ENCODE measurements at places on chromosomes 4 and X. TPM values are rescaled to one million over a fixed set of nuclear protein-coding genes. Genes with fewer than 3 reads are reported as not detected.

The PLA2G12A gene
- 7.9 TPM for polyA plus RNA-seq

The PDGFRA gene
- 28.6 TPM for polyA plus RNA-seq

The CLDN22 gene
- polyA plus RNA-seq: not detected

The USP17L20 gene
- not detected for polyA plus RNA-seq

The DDIT4L gene
- 2.1 TPM for polyA plus RNA-seq

The RNF212 gene
- 7.0 TPM for polyA plus RNA-seq

The TCEAL6 gene
- polyA plus RNA-seq: not detected

The GAGE2A gene
- not detected for polyA plus RNA-seq

The LONRF3 gene
- polyA plus RNA-seq: 0.07 TPM

The SSX4 gene
- not detected for polyA plus RNA-seq

The CT45A8 gene
- polyA plus RNA-seq: not detected

The TNMD gene
- polyA plus RNA-seq: not detected

The FGFBP1 gene
- polyA plus RNA-seq: 0.11 TPM

- DNase-seq: no peak
Measured at GRCh38 chr4:118346495-118346894, 6.3 kb downstream of the PRSS12 start.

DNA sequence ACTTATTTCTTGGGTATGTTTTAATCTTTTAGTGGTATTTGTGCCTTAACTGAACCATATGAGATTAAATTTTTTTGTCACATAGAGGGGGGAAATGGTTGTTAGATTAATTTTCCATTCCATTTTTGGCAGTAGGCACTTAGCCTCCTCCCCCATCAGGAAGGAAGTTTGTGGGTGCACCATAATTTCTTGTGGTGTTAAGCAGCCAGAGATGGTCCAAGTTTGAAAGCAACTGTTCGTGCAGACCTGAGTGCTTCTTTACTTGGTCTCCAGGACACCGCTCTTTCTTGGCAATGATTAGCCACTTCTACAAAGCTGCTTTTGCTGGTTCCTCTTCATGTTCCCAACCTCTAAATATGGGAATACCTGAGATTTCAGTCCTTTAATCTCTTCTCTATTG lies 92.7 kb upstream of the RPL34 start:
- DNase-seq: no peak

DNA sequence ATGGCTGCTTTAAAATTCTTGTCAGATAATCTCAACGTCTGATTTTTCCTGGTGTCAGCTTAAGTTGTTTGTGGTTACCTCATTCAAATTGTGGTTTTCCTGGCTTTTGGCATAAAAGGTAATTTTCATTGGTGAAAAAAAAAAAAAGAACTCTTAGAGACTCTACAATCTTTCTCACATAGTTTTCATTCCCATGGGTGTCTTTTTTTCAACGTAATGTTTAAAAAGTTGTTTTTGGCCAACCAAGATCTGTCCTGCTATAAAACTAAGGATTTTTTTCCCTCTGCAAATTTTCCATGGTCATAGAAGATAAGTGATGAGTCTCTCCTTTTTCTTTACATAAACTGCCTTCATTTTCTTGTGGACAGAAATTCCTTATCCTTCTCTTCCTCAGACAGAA lies 28.9 kb upstream of the RPS6KA6 start:
- no peak for DNase-seq

- no peak for DNase-seq
Measured at GRCh38 chr4:2666722-2667247, 89.4 kb downstream of the TNIP2 start.

- no peak for DNase-seq
Measured at GRCh38 chrX:55783723-55784122, 66.2 kb downstream of the RRAGB start.

DNA sequence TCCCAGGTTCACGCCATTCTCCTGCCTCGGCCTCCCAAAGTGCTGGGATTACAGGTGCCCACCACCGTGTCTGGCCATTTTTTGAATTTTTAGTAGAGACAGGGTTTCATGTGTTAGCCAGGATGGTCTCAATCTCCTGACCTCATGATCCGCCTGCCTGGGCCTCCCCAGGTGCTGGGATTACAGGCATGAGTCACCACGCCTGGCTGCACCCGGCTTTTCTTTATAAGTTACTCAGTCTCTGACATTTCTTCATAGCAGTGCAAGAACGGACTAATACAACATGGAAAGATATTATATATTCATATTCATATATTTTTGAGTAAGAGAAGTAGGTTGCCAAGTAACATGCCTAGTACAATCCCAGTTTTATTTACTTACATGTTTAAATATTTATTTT lies 22.9 kb downstream of the SHROOM3 start:
- no peak for DNase-seq

GRCh38 chrX:10121787-10122186 lies 35.0 kb upstream of the CLCN4 start:
- DNase-seq: no peak

GRCh38 chr4:139171876-139172691 lies 4.9 kb downstream of the ELF2 start:
- no peak for DNase-seq

- no peak for DNase-seq
Measured at GRCh38 chrX:5057786-5058185, 1170.9 kb downstream of the NLGN4X start.

- DNase-seq: no peak
Measured at GRCh38 chr4:8107146-8107657, 51.4 kb downstream of the ABLIM2 start.

DNA sequence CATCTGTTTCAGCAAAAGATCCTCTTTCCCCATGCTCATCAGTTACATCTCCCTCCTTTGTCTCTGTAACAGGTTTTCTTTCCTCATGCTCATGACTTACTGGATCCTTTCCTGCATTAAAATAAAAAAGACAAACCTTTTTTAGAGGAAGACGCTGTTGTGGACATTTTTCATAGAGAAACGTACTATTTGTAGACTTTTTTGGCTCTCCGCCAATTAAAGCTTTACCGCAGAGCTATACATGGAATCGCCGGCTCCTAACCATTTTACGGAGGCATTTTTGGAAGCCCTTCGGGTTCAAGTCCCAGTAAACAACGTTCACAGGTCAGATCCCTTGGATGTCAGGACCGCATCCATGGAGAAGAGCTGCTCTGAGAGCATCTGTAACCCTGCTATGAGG lies 1.3 kb downstream of the FAM9C start:
- no peak for DNase-seq

- no peak for DNase-seq
Measured at GRCh38 chr4:130689181-130689580, 1593.2 kb downstream of the C4orf33 start.

GRCh38 chrX:110699109-110699508 lies 96.5 kb downstream of the CHRDL1 start:
- DNase-seq: no peak

- DNase-seq: no peak
Measured at GRCh38 chr4:48642421-48643374, 137.4 kb downstream of the FRYL start.

GRCh38 chr4:153579410-153579809 lies 104.7 kb upstream of the TLR2 start:
- no peak for DNase-seq

- peak; percentile 7 for DNase-seq
Measured at GRCh38 chr4:111806331-111806730, 338.9 kb upstream of the FAM241A start.

GRCh38 chrX:129496625-129497024 lies 26.7 kb downstream of the SMARCA1 start:
- DNase-seq: no peak

DNA sequence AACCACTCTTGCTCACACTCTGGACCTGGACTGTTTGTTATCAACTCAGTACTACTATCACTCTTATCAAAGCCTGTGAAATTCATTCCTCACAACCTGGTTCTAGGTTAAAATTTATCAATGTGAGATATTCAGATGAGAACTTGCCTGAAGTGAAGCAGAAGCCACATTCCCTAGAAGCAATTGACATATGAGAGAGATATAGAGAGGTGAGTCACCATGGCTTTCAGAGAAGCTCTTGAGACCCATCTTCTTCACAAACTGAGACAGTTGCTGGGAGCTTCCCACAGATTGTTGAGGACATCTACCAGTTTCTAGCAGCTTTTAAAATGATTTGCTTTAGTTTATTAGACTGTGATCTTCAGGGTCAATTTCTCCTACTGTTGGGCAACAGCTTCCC lies 316.9 kb upstream of the TET2 start:
- no peak for DNase-seq

GRCh38 chrX:45986081-45986480 lies 559.1 kb downstream of the ZNF674 start:
- no peak for DNase-seq

- DNase-seq: no peak
Measured at GRCh38 chr4:14602206-14602605, 400.1 kb upstream of the CPEB2 start.

DNA sequence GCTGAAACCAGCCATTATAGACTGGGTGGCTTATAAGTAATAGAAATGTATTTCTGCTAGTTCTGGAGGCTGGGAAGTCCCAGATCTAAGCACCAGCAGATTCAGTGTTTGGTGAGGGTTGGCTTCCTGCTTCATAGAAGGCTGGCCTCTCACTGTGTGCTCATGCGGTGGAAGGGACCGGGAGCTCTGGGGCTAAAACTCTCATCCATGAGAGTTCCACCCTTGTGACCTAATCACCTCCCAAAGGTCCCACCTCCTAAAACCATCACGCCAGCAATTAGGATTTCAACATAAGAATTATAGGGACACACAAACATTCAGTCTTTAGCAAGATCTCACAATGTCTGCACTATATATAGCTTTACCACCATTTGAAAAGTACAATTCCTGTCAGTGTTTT lies 215.2 kb downstream of the CBR4 start:
- DNase-seq: no peak

- DNase-seq: no peak
Measured at GRCh38 chr4:26812049-26812714, 48.5 kb upstream of the STIM2 start.

DNA sequence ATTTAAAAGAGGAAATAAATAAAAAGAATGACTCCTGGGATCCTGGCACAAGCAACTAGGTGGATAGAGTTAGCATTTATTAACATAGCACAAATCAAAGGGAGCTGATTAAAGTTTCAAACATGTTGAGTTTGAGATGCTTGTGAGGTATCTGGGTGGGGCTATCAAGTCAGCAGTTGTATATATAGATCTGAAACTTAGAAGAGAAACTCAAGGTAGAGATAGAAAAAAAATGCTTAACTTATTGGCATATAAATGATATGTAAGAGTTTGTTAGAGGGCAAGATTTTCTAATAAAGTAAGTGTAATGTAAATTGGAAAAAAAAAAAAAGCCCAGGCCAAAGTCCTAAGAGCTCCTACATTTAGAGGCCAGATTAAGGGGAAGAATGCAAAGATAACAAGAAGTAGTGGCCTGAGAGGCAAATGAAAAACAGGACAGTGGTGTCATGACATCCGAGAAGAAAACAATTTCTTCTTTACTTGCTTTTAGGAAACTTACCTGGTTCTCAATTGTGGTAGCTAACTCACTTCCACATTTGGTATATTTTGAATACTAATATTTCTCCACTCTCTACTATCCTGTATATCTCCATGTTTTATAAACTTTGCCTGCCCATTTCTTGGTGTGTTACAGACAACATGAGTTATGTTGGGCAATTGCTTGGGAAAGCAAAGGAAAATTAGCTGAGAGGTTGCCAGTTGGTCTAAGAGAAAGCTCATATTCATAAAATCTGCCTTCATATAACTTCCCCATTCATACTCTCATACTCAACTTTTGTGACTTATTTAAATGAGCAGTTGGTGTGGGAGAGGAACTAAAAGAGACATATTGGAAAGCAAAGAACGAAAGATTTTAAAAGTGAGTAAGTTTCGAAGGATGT lies 169.2 kb downstream of the PARM1 start:
- no peak for DNase-seq

DNA sequence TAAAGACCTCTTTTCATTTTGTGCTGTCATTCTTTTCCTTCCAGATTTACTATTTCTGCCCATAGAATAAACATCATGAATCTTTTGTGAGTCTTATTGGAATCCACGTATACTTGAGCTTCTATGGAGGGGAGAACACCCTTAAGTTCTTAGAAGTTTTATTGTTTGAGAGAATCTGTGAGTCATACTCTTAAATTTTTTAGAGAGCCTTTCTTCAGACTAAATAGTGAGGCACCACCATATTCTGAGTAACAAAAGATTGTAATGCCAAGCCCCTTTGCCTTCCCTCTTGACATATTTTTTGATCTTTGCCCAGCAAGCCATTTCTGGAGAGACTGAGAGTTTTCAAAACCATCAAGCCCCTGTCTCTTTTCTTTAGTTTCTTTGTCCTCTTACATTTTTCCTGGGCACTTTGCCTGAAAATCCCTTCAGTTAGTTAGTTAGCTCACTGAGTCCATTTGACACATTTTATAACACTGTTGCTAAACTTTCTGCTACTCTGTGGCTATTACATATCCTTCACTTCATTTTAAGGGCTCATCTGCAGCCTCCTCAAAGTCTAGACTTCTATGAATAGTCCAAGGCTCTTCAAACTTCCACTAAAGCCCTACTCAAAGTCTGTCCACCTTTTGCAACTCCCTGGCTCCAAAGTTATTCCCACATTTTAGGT lies 65.3 kb upstream of the NDUFC1 start:
- no peak for DNase-seq

DNA sequence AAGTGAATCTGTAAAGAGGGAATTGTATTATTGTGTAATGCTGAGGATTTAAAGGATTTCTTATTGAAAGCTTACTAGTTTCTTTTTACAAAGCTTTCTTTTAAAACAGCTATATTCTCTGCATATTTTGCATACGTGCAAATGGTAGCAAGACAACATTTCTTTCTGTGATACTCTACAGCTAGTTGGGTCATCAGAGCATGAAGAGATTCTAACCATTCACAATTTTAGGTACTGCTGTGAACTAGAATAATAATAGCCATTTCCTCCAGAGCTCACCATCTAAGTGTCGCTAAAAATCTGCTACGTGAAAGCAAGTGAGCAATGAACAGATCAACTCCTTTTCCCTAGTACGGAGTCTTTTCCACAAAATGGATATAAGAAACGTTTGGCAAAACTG lies 37.3 kb downstream of the ARHGAP6 start:
- DNase-seq: no peak

DNA sequence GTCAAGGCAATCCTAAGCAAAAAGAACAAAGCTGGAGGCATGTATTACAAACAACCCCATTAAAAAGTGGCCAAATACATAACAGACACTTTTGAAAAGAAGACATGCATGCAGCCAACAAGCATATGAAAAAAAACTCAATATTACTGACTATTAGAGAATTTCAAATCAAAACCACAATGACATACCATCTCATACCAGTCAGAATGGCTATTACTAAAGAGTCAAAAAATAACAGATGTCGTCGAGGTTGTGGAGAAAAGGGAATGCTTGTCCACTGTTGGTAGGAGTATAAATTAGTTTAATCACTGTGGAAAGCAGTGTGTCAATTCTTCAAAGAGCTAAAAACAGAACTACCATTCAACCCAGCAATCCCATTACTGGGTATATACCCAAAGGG lies 604.6 kb upstream of the GRIA3 start:
- no peak for DNase-seq

- no peak for DNase-seq
Measured at GRCh38 chr4:138845054-138845453, 170.5 kb upstream of the NOCT start.

- DNase-seq: no peak
Measured at GRCh38 chr4:142922720-142923119, 76.6 kb upstream of the INPP4B start.

Measured in SK-N-SH (cell line).